HepG2 (cell line): ENCODE measurements at places on chromosomes 12 and 14.

DNA sequence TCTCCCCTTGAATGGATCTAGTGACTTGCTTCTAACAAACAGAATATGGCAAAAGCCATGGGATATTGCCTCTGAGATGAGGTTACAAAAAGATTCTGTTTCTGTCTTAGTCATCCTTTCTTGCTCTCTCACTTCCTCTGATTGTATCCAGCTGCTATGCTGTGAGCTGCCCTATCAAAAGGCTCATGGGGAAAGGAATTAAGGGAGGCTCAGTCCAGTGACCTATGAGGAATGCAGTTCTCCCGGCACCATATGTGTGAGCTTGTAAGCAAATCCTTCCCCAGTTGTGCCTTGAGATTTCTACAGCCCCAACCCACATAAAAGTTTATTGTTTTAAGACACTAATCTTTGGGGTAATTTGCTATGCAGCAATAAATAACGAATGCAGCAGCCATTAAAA, 183.1 kb downstream of the KLHL28 start:
- no peak for DNase-seq

GRCh38 chr14:89422181-89422951, 5.3 kb upstream of the FOXN3 start:
- no peak for DNase-seq

GRCh38 chr12:10725003-10725402, 1.9 kb upstream of the YBX3 start:
- DNase-seq: no peak

GRCh38 chr12:30725739-30726138, 29.0 kb downstream of the CAPRIN2 start:
- no peak for DNase-seq

DNA sequence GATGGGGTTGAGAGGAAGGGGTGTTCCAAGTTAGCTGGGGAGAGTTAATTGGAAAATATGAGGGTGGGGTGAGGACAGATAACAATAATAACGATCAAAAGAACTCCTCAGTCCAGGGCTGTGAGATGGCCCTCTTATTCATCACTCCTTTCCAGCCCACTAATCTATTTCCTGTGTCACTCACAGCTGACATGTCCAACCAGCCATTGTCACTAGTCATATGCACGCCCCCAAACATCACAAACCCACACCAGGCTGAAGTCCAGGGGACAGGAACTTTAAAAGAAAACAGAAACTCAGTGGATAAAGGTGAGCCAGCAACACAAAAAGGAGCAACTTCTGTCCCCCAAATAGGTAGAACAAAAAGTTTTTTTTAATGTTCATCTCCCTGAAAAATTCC, 911 bp downstream of the CALCOCO1 start:
- peak; percentile 38 for DNase-seq

DNA sequence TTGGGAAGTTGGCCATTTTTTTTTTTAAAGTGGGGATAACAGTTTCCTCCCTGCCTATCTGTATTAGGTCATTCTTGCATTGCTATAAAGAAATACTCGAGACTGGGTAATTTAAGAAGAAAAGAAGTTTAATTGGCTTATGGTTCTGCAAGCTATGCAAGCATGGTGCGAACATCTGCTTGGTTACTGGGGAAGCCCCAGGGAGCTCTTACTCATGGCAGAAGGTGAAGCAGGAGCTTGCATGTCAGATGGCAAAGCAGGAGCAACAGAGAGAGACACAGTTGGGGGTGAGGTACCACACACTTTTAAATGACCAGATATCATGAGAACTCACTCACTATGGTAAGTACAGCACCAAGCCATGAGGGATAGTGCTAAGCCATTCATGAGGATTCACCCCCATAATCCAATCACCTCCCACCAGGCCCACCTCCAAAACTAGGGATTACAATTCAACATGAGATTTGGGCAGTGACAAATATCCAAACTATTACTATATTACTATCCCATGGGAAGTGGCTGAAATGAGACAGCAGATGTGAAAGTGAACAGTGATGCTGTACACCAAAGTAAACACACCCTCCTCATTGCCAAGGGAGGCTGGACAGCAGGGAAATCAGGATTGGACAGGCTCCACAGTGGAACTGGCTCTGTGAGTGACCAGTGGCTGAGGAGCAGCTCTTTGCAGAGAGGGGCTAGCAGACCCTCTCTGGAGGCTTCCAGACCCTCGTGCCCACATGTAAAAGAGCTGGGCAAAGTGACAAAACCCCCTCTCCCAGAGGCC, 40.5 kb downstream of the CRACR2A start:
- no peak for DNase-seq

DNA sequence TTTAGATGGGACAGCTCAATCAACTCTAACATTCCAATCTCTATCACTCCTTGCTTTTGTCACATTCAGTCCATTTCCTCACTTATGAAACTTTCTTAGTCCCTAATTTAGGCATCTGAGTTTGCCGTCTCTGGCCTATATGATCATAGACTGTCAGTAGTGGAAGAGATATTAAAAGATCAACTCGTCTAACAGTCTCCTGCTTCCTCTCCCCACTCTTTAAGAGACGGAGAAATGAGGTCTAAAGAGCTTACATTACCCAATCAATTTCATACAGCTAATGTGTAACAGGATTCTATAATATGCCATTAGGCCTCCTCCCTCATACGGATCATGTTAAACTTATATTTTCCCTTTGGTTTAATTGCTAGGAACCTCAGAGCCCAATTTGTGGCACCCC, 6.5 kb upstream of the ATP23 start:
- no peak for DNase-seq
